ENCODE measurements at places on chromosomes 16 and 17.
A peak's percentile ranks its signal among the peaks of the same experiment; 100 is the strongest.

DNA sequence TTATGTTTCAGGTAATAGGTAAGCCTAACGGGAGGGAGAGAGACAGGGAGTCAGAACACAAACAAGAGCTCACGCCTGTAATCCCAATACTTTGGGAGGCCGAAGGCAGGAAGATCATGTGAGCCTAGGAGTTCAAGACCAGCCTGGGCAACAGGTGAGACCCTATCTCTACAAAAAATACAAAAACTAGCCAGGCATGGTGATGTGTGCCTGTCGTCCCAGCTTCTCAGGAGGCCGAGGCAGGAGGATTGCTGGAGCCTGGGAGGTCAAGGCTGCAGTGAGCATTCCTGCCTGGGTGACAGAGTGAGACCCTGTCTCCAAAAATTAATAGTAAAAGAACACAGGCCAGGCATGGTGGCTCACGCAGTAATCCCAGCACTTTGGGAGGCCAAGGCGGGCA, 27.4 kb downstream of the YWHAE start:
- DNase-seq = no peak

- DNase-seq = peak; percentile 24
Measured at GRCh38 chr16:21684199-21684598, 20.4 kb downstream of the OTOA start.

DNA sequence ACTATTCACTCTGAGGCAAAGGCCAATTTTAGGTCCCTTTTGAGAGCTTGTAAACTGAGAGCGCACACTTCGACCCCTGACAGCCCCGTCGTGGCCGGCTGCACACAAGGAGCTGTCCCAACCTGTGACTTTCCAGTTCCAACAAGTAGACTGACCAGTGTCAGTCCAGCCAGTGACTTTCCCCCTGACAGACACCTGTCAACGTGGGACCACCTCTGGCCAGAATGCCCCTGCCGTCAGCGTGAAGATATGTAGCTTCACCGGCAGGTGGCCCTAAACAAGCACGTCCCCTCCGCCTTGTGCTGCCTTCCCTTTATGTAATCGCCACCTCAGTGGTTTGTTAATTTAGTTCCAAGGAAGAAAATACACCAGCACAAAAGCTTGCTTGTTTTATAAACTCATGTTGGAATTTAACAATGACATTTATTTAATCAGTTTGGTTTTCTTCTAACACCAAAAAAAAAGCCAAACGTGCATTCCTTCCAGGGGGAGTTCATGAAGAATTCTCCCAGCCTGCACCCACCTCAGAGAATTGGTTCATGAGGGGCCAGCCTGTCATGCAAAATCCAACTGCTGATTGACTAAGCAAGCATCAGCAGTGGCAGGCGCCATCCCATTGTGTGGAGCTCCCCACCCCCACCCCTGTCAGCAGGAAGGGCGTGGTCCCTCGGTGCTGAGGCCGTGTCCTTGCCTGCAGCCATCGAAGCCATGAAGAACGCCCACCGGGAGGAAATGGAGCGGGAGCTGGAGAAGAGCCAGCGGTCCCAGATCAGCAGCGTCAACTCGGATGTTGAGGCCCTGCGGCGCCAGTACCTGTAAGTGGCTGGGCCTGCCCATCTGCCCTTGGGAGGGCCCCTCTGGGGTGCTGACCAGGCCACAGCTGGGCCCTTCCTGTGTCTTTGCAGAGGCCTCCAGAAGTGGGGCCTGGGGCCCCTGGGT, 33.9 kb downstream of the PLD6 start:
- no peak for DNase-seq

DNA sequence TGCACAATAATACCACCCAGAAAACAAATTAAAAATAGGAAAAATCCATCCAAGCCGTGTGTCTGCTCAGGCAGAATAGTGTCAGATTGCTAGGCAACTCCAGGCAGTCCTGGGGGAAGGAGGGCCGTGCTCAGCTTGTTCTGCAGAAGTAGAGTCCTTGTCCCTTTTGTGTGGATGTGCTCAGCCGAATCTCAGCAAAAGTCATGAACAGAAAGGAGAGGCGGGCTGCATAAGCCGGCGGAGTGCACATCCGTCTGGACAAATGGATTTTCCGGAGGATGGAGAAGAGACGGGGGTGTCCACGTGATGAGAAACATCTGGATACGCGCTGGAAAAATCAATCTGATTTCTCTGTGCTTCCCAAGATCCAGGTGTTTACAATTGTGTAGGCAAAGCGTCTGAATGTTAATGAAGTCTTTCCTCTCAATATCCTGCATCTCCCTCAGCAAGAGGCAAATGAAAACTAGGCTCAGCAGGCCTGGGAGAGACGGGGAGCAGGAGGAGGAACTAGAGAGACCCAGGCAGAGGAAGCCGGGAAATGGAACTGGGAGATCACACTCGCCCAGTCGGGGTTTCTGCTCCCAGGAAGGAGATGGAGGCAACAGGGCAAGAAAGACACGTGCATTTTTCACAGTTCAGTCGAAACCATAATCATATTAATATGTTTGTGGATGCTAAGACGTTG, 7.7 kb upstream of the RBFOX3 start:
- no peak for DNase-seq

- peak; percentile 26 for DNase-seq
Measured at GRCh38 chr16:53094013-53094630, 39.3 kb downstream of the CHD9 start.

- no peak for DNase-seq
Measured at GRCh38 chr17:33324736-33325135, 31.6 kb upstream of the ASIC2 start.

- DNase-seq = no peak
Measured at GRCh38 chr17:80294210-80294609, 33.6 kb downstream of the RNF213 start.
